T-helper 17 cell (primary cell): ENCODE measurements at places on chromosomes 5 and 9. TPM values are rescaled to one million over a fixed set of nuclear protein-coding genes. Genes with fewer than 3 reads are reported as not detected.

GRCh38 chr9:101417389-101417788, 18.2 kb downstream of the ALDOB start:
- H3K4me1 ChIP-seq, result no peaks in the 10 kb centered on the region
- no peak overlapping the region for H3K27ac ChIP-seq
- no peak overlapping the region for H3K4me3 ChIP-seq
- H3K36me3 ChIP-seq, result peaks cover 9% of the 10 kb centered on the region
- no peaks in the 10 kb centered on the region for H3K27me3 ChIP-seq

Gene ZNF483
- total RNA-seq, result 21.2 TPM

Gene HCN1
- not detected for total RNA-seq

Gene C6
- total RNA-seq, result not detected

Gene STK32A
- total RNA-seq, result not detected

DNA sequence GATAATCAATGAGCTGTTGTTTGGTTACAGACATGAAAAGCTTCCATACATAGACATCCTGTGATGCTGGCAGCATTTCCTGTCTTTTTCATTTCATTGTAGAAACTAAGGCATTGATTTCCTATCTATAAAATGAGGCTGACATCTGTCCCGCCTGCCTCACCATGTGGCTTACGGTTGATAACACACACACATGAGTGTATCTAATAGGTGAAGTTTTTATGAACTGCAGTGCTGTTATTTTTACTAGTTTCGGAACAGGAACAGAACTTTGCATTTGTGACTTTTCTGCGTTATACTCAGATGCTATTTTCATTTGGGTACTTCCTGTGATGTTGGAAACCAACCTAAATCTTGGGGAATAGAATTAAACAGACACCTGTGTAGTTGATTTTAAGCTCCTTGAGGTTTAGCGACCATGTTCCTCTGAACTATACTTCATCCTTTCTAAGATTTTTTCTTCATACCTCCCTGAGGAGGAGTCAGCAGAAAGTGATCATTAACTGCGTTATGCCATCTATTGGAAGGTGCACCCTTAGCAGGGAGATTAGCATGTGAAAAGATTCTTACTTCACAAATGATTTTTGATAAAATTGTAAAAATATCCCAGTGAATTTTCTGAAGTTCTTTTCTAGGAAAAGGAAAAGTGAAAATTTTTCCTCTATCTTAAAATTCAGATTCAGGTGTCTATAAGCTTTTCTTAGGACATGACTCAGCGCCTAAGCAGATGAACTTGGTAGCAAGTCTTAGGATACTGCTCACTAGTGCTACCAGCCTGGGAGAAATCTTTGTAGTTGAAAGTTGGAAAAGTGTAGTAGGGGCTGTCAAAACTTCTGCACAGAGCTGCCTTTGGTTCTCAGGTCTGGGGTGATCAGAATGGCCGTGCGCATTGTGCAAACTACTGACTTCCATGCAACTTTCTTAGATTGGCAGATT, 134.5 kb downstream of the TRIO start:
- H3K27ac ChIP-seq, result no peak overlapping the region
- no peak for DNase-seq
- peaks cover 5% of the 10 kb centered on the region for H3K36me3 ChIP-seq
- H3K4me3 ChIP-seq, result no peak overlapping the region
- H3K27me3 ChIP-seq, result peaks cover 49% of the 10 kb centered on the region

DNA sequence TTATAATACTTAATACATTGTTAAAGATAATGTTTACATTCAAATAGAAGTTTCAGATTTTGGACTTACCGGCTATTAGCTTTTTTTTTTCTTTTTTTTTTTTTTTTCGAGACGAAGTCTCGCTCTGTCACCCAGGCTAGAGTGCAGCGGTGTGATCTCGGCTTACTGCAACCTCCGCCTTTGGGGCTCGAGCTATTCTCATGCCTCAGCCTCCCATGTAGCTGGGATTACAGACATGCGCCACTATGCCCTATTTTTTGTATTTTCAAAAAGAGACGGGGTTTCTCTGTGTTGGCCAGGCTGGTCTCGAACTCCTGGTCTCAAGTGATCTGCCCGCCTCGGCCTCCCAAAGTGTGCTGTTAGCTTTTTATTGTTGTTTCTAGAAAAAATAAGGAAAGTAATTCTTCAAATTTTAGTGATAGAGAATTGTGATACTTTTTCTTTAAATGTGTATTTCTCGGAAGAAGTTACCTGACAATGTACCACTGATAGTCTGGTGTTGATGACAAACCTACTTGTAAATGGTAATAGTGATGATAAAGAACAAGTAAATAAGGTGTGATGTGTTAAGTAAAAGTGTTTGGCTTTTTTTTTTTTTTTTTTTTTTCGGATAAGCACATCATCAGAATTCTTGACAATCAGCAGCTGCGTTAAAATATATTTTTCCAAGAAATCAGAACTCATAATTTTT, 2.7 kb downstream of the CDC42SE2 start:
- peaks cover 38% of the 10 kb centered on the region for H3K4me1 ChIP-seq
- H3K4me3 ChIP-seq, result peak overlapping the region; percentile 88
- no peak for DNase-seq
- H3K27ac ChIP-seq, result peak overlapping the region; percentile 98

DNA sequence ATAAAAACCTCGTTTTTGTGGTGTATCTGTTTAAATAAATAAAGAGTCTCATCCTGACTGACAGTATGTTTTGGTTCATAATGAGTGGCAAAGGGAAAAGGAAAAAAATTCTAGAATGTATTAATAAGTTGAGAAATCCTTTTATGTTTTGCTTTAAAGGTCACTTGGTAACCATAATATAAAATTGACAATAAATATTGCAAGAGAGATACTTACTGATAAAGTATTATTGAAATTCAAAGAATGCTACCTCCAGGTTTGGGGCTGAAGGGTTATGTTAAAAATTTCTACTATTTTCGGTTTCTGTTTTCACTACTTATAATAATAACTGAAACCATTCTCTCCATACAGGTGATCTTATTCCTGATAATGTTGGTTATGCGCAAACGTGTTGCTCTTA, 85.4 kb upstream of the FSD1L start:
- H3K4me1 ChIP-seq, result peaks cover 15% of the 10 kb centered on the region
- H3K36me3 ChIP-seq, result peaks cover 24% of the 10 kb centered on the region
- no peak overlapping the region for H3K4me3 ChIP-seq

- H3K27me3 ChIP-seq, result no peaks in the 10 kb centered on the region
- peak overlapping the region; percentile 29 for H3K27ac ChIP-seq
- H3K4me3 ChIP-seq, result no peak overlapping the region
- H3K36me3 ChIP-seq, result peaks cover 12% of the 10 kb centered on the region
- H3K4me1 ChIP-seq, result peaks cover 14% of the 10 kb centered on the region
These were observed 26.9 kb downstream of the SLC46A2 start for GRCh38 chr9:112863746-112864145.

DNA sequence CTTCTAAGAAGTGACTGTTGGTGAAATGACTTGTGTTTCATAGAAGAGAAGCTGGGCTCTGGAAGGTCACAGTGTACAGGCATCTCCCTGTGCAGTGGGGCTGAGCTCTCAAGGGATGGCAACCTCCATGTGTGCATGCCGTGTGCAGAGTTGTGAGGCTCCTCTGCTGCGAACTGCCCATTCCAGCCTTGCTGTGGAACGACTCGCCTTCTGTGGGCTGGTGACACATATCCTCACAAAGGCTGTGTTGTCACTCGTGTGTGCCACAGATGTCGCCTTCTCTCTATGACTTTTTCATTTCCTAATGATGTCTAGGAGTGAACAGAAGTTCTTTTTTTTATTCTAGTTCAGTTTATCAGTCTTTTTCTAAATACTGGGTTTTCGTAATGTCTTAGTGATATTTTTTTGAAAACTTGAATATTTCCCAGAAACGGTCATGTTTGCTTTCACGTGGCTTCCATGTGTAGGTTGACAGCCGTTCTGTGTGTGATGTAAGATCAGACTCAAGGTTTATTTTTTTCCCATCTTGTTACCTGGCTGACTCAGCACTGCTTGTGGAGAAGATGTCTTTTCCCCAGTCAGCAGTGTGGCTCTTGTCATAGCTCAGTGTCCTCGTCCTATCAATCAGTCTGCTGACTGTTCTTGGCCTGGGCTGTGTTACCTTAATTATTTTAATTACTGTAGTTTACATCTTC, 57.3 kb upstream of the CACNA1B start:
- peaks cover 5% of the 10 kb centered on the region for H3K36me3 ChIP-seq
- no peak overlapping the region for H3K4me3 ChIP-seq
- H3K27me3 ChIP-seq, result no peaks in the 10 kb centered on the region
- H3K27ac ChIP-seq, result peak overlapping the region; percentile 75
- DNase-seq, result no peak

Gene CDKN2A
- total RNA-seq, result 4.9 TPM

Gene TMC1
- not detected for total RNA-seq

DNA sequence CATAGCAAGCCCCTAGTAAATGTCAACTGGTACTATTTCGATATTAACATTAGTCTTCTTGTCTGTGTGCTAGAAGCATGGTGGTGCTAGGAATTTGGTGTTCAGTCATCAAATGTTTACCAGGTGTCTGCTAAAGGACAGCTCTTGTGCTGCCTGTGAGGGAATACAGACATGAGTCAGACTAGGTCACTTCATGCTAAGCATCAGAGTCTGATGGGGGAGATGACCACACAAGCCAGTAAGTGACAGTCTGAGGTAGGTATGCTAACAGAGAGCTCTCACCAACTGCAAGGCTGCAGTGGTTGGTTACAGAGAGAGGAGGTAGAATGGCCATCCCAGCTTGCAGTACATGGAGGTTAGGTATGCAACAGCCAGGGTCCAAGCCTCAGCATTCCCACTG, 320.9 kb downstream of the CDK5RAP2 start:
- H3K36me3 ChIP-seq, result no peaks in the 10 kb centered on the region
- H3K27me3 ChIP-seq, result peaks cover 18% of the 10 kb centered on the region
- no peak for DNase-seq

Gene TEX48
- total RNA-seq, result not detected

DNA sequence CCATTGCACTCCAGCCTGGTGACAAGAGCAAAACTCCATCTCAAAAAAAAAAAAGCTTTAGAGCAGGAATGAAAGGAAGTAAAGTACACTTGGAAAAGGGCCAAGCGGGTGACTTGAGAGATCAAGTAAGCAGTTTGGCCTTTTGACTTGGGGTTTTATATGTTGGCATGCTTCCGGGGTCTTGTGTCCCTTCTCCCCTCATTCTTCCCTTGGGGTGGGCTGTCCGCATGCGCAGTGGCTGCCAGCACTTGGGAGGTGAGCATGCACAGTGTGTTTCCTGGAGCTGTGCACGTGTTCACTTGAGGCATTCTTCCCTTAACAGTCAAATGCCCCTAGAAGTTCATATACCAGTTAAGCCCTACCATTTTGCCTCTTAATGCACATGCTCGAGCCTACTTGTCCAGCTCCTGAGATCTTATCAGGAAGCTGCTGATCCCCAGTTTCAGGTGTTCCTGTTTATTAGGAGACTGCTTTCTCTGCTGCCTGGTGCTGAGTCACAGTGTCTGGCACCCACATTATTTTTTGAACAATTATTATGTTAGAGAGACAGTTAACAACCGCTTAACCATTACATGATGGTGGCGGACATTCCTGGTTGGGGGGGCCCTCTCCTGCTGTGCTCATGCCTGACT, 32.6 kb upstream of the PRRC2B start:
- DNase-seq, result no peak
- H3K4me3 ChIP-seq, result no peak overlapping the region
- H3K36me3 ChIP-seq, result no peaks in the 10 kb centered on the region
- H3K27ac ChIP-seq, result no peak overlapping the region
- H3K27me3 ChIP-seq, result no peaks in the 10 kb centered on the region

Gene GPR151
- total RNA-seq, result not detected

DNA sequence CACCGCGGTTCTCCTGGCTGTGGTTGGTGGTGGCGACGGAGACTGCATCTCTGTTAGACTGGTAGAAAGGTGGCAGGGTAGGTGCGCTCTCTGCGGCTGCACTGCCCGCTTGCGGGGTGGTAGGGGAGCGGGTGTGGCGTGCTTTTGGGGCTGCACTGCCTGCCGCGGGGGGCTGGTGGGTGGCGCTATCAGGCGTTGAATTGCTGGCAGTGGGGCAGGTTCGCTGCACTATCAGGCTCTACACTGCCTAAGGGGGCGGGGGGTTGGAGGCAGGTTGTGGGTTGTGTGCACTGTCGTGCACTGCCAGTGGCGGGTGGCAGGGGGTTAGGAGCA, 21.0 kb upstream of the TRIM52 start:
- H3K36me3 ChIP-seq, result no peaks in the 10 kb centered on the region
- no peak overlapping the region for H3K27ac ChIP-seq
- H3K4me1 ChIP-seq, result no peaks in the 10 kb centered on the region
- no peak overlapping the region for H3K4me3 ChIP-seq
- DNase-seq, result no peak

DNA sequence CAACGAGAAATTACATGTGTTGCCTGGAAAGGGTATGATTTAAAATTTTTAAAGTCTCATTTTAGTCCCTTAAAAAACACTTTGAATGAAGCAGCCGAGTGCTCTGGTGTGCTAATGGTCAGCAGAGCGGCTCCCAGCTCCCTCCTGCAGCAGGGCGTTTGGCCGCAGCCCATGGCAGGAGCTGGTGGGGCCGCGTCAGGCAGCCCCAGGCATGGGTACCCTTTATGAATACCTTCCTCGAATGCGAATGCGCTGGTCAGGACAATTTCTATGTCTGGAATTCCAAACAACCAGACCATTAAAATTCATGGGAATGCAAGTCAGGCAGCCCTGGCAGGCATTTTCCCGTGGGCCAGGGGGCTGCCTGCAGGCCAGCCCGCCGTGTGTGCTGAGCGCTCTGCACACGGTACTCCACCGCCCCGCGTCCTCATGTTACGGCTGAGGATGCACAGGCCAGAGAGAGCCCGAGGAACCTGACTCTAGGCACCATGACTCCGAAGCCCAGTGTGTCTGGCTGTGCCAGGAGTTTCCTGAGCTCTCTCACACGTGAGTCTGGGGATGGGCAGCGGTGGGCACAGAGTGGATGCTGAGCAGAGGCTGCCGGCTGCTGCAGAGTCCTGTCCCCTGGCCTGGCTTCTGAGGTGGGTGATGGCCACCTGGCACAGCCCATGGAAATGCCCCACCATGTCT, 123.7 kb downstream of the WNK2 start:
- H3K27ac ChIP-seq, result no peak overlapping the region
- no peaks in the 10 kb centered on the region for H3K36me3 ChIP-seq
- H3K27me3 ChIP-seq, result peaks cover 15% of the 10 kb centered on the region
- DNase-seq, result no peak
- no peak overlapping the region for H3K4me3 ChIP-seq
- H3K4me1 ChIP-seq, result peaks cover 2% of the 10 kb centered on the region

Gene RNF208
- 1.2 TPM for total RNA-seq

GRCh38 chr5:58378613-58379390, 81.1 kb downstream of the PLK2 start:
- H3K27ac ChIP-seq, result no peak overlapping the region
- no peaks in the 10 kb centered on the region for H3K4me1 ChIP-seq
- no peak overlapping the region for H3K4me3 ChIP-seq
- no peaks in the 10 kb centered on the region for H3K36me3 ChIP-seq
- H3K27me3 ChIP-seq, result peaks cover 5% of the 10 kb centered on the region

DNA sequence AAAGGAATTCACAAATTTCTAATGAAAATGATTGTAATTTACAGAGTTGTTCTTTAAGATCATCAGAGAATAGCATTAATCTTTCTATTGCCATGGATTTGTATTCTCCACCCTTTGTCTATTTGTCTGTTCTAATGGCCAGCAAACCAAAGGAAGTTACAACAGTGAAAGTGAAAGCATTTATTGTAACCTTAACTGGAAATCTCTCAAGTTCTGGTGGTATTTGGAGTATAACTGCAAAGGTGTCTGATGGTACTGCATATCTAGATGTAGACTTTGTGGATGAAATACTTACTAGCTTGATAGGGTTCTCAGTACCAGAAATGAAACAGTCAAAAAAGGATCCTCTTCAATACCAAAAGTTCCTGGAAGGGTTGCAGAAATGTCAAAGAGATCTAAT, 21.7 kb downstream of the RMI1 start:
- no peak overlapping the region for H3K4me3 ChIP-seq
- no peak overlapping the region for H3K27ac ChIP-seq
- H3K27me3 ChIP-seq, result no peaks in the 10 kb centered on the region
- H3K4me1 ChIP-seq, result peaks cover 5% of the 10 kb centered on the region

Gene AGXT2
- not detected for total RNA-seq
